ENCODE measurements at places on chromosomes 5 and 9.

DNA sequence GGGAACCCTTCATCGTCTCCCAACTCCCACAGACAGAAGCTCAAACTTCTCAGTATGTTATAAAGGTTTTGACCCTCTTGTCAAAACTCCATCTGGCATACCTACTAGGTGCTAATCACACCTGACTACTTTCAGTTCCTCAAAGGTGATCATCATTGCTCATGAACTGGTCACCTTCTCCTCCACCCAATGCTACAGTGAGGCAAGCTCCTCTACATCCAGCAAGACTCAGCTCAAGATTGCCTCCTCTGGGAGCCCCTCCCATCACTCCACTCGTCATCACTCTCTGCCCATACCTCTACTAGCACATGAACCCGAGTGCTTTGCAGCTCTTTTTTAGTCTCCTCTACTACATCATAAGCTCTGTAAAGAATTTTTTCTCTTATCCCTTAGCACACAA is 102.4 kb downstream of the LPAR1 start:
- DNase-seq = no peak

DNA sequence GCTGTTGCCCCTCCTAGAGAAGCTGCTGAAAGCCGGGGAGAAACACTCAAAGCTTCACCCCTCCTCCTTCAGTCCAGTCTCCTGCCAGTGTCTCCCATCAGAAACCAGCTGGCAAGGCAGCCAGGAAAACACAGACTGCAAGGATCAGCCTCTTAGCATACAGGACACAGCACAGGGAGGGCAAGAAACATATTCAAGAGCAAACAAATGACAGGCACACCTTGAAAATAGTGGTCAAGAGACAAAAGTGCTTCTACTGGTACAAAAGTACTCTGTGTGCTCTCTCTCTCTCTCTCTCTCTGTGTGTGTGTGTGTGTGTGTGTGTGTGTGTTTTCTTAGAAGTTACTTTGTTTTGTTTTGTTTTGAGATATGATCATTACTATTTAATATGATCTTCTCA is 227.2 kb downstream of the RAB3C start:
- DNase-seq = no peak

DNA sequence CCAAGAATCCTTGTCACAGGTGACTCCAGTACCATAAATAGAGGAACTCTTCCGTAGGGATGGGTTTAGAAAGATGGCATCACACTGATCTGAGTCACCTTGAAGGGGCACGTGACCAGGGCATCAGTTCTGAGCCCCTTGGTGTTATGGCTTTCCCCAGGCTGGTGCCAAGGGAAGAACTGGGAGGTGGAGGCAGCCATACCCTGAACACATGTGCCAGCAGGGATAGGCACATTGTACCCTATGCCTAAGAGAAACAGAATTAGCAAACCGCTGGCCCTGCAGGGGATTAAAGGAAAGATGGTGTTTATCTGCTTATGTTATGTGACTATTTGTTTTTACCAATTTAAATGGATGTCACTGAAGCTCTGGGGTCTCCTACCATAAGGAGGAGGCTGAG is 196.2 kb downstream of the RGS3 start:
- DNase-seq = no peak

- no peak for DNase-seq
Measured at GRCh38 chr9:2800394-2801179, 43.3 kb downstream of the PUM3 start.

All from SHP77 treated with DMSO at 0.1 percent for 48 hours (cell line).